NCI-H1436 treated with DMSO at 0.1 percent for 48 hours (cell line): ENCODE measurements at places on chromosomes 13 and 19.
A peak's percentile ranks its signal among the peaks of the same experiment; 100 is the strongest.

GRCh38 chr19:19568802-19569756 lies 31.0 kb downstream of the CILP2 start:
- DNase-seq: no peak

DNA sequence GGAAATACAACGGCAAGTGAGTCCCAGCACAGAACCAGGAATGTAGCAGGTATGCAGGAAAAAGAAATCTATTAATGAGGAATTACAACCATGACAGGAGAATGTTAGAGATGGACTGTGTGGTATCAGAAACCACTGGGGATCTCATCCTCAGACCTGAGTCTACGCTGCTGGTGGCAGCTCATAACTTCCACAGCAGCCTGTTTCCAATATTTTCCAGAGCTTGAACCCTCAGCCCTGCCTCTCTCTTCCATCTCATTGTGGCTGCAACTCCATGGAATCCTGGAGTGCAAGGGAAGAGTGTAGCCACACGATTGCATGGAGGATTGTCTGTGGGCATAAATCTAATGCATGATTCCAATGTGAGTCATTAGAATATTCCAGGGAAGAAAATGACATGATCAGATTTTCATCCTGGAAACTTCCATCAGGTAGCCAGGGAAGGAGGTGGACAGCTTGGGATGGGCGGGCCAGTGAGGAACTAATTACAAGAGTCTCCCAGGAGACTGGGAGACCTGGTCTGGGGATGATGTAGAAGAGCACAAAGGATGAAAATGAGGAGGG lies 14.9 kb downstream of the PLA2G4C start:
- no peak for DNase-seq

- DNase-seq: no peak
Observed at GRCh38 chr19:5149932-5150901, 181.3 kb downstream of the KDM4B start.

DNA sequence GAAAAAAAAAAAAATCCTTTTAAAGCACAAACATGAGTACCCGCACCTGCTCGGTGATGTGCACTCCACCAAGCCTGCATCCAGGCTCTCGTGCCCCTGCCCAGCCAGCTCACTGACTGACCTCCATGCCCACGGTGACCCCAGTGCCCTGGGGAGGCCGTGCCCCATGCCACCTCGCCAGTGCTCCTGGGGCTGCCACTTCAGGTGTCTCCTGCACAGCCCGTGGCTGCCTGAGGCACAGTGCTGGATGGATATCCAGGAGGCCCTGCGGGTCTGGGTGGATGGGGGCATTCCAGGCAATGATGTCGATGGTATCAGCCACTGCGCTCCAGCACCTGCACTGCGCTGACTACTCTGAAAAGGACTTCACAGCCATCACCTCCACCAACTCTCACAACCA lies 9.0 kb downstream of the PPP6R1 start:
- no peak for DNase-seq

DNA sequence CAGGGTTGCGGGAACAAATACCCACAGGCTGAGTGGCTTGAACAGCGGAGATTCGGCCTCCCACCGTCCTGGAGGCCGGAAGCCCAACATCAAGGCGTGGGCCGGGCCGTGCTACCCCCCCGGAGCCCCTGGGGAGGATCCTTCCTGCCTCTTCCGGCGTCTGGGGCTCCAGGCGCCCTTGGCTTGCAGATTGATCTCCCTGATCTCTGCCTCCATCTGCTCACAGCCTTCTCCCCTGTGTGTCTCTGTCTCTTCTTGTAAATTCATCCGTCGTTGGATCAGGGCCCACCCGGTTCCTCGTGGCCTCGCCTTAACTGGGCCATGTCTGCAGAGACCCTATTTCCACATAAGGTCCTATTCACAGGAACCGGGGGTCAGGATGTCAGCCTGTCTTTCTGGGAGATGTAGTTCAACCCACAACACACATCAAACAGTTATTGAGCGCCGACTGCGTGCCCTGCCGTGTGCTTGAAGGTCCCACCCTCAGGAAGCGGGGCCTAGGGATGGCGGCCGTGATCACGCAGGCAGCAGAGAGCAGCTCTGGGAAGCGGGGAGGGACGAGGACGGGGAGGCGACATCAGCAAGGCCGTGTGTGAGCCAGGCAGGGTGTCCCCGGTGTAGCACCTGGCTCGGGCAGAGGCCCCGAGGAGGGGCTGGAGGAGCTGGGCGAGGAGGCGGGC lies 21.3 kb downstream of the HCN2 start:
- DNase-seq: peak; percentile 21

DNA sequence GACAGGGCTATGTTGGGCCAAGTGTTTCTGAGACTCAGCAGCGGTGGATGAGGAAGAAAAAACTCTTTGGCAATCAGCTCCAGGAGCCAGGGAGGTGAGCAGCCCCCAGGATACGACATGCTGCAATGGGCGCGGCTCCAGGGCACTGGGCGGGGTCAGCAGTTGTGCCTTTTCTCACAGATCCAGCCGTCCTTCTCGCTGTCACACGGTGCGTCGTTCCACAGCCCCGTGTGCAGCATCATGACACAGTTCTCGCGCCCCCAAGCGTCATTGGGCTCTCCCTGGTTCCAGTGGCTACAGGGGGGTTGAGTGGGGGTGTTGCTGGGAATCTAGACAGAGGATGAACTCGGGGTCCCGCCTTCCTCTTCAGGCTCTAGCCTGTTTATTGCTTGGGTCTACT lies 2.7 kb downstream of the CLEC4G start:
- DNase-seq: no peak

- no peak for DNase-seq
Observed at GRCh38 chr13:46982856-46983582, 86.2 kb upstream of the HTR2A start.

- no peak for DNase-seq
Observed at GRCh38 chr19:15656467-15656866, 15.8 kb downstream of the CYP4F3 start.

GRCh38 chr13:25377244-25377962 lies 5.6 kb downstream of the ATP8A2 start:
- DNase-seq: no peak

- no peak for DNase-seq
Observed at GRCh38 chr19:34838753-34839431, 65.9 kb upstream of the ZNF599 start.

- no peak for DNase-seq
Observed at GRCh38 chr19:48588670-48589401, 17.7 kb upstream of the SPACA4 start.

GRCh38 chr19:57506163-57506562 lies 6.4 kb downstream of the ZNF773 start:
- no peak for DNase-seq

- DNase-seq: no peak
Observed at GRCh38 chr13:27280009-27280656, 9.5 kb downstream of the RASL11A start.

- no peak for DNase-seq
Observed at GRCh38 chr13:20825477-20825875, 51.7 kb upstream of the EEF1AKMT1 start.

DNA sequence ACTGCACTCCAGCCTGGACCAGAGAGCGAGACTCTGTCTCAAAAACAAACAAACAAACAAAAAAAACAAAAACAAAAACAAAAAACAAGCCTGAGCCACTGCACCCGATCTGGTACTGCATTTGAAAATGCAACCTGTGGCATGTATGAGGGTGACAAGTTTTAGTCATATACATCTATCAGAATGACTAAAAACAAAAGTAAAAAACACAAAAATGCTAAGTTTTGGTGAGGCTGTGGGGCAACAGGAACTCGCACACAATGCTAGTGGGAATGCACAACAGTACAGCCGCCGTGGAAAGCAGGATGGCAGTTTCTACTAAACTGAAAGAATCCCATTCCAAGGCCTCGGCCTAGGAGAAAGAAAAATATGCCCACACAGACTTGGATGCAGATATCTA lies 7.8 kb downstream of the EBPL start:
- DNase-seq: no peak

- no peak for DNase-seq
Observed at GRCh38 chr13:80250213-80250810, 90.6 kb downstream of the SPRY2 start.

DNA sequence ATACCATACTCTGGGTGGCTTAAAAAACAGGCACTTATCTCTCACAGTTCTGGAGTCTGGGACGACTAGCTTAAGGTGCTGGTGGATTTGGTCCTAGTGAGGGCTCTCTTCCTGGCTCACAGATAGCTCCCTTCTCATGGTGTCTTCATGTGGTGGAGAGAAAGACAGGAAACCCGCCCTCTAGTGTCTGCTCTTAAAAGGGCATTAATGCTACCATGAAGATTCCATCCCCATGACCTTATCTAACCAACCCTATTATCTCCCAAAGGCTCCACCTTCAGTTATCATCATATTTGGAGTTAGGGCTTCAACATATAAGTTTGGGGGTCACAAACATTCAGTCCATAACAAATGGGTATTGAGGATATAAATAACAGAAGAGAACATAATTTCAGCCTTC lies 139.4 kb downstream of the HS6ST3 start:
- no peak for DNase-seq

GRCh38 chr13:110593430-110594130 lies 21.8 kb upstream of the NAXD start:
- DNase-seq: no peak

DNA sequence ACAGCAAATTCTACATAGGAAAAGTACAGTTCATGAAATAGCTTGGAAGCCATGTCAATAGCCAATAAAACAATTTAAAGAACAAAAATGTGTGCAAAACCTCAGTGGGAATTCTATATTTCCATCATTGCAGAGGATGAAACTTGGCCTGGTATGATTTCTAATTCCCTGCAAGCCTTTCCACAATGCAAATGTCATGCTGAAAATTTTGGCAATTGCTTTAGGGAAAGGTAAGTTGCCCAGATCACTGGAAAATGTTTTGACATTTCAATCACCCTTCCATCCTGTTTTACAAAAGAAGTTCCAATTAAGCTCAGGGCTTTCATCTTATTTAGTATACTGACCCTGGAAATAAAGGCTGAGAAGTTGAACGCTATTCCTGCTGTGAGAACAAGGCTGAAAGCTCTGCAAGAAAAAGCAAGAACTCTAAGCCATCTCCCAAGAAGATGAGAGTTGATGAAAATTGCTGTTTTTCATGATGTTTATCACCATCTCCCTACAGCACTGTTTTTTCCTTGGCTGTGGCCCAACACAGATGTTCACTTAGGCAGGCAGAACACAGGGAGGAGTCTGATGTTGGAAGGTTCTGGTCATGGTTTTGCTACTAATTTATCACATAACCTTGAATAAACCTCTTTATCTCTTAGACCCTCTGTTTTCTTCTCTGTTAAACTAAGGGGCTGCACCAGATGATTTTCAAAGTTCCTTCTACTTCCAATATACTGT lies 263.7 kb downstream of the KCTD12 start:
- no peak for DNase-seq

GRCh38 chr13:38008636-38009035 lies 139.1 kb upstream of the TRPC4 start:
- no peak for DNase-seq

- no peak for DNase-seq
Observed at GRCh38 chr13:74003374-74003773, 130.8 kb downstream of the KLF12 start.

GRCh38 chr19:30322641-30323320 lies 49.4 kb upstream of the ZNF536 start:
- no peak for DNase-seq

DNA sequence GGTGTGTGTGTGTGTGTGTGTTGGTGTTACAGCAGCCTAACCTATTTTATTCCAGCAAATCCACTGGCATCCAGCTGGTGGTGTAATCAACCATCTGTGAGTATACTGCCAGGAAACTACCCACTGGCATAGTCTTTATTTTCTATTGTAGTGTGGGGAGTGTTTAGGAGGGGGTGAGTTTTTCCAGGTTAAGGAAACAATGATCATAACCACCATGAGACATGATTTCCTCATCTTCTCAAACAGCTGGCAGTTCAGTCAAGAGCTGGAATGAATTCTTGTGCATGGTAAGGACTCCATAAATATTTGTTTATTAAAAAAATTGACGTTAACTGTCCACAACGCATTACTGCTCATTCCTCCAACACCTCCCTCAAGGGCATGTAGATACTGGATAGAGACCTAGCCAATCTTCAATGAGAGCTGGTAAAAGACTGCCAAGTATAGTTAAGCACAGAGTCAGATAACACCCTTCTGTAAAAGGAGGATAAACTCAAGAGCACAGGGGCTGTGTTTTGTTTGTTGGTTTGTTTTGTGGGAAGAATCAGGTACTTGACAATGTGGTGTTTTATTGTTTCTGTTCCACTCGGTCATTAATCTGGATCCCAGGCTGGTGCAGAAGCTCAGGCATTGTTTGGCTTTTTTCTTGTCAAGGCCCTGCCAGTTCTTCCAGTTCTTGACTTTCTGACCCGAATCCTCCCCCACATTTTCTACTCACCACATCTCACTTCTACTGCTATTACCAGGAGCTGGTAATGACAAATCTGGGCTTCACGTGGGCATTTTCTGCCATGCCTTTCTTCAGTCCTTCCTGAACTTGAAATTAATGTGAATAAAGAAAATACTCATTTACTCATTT lies 31.6 kb upstream of the SLC46A3 start:
- no peak for DNase-seq

GRCh38 chr19:51158474-51159129 lies 16.5 kb downstream of the SIGLEC7 start:
- no peak for DNase-seq

GRCh38 chr19:1944088-1944915 lies 3.3 kb downstream of the CSNK1G2 start:
- DNase-seq: no peak

- DNase-seq: no peak
Observed at GRCh38 chr19:29324291-29324680, 111.3 kb upstream of the UQCRFS1 start.

DNA sequence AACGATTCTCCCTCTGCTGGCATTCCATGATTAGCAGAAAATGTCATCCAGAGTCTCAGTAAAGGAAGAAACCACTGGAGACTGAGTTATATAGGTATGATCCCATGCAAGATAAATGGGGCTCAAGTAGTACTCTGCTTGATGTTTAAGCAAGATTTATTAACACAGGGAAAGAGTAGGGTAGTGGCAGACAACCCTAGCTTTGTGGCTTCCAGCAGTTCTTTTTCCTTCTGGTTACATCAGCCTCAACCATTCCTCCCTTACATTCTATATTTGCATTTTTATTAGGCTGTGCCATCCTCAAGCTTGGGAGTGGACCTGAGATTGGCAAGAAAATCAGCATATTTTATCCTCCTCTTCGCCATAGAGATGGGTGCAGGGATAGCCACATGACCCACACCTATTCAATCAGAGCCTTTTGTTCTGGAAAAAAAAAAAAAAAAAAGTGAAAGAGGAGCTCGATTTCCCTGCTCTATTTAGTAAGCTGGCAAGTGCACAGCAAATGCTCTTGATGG lies 402.1 kb downstream of the ZNF536 start:
- DNase-seq: no peak

- DNase-seq: no peak
Observed at GRCh38 chr13:101262306-101262705, 154.0 kb downstream of the NALCN start.
